AML-193 (cell line): ENCODE measurements at places on chromosomes 2 and 18.

DNA sequence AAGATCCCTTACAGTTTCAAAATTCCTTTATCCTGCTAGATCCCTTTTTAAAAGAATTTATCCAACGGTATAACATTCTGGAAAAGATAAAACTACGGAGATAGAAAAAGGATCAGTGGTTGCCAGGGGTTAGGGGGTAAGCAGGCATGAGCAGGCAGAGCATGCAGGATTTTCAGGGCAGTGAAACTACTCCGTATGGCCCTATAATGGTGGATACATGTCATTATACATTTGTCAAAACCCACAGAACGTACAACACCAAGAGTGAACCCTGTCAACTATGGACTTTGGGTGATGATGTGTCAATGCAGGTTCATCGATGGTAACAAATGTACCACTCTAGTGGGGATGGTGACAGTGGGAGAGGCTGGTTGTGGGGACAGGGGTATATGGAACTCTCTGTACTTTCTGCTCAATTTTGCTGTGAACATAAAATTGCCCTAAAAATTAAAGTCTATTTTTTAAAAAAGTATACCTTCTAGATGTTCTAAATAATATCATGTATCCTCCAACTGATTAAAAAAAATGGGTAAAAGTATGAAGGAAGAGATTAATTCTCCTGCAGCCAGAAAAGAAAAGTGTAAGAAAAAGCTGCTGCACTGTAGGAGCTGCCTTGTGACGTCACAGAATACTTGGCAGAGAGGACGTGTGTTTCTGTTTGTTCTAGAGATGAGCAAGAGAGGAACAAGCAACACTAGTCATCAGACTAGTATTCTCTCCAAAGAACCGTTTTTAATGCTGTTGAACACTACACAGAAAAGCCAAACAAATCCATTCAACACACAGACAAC lies 23.6 kb downstream of the ANKRD44 start:
- DNase-seq: no peak

DNA sequence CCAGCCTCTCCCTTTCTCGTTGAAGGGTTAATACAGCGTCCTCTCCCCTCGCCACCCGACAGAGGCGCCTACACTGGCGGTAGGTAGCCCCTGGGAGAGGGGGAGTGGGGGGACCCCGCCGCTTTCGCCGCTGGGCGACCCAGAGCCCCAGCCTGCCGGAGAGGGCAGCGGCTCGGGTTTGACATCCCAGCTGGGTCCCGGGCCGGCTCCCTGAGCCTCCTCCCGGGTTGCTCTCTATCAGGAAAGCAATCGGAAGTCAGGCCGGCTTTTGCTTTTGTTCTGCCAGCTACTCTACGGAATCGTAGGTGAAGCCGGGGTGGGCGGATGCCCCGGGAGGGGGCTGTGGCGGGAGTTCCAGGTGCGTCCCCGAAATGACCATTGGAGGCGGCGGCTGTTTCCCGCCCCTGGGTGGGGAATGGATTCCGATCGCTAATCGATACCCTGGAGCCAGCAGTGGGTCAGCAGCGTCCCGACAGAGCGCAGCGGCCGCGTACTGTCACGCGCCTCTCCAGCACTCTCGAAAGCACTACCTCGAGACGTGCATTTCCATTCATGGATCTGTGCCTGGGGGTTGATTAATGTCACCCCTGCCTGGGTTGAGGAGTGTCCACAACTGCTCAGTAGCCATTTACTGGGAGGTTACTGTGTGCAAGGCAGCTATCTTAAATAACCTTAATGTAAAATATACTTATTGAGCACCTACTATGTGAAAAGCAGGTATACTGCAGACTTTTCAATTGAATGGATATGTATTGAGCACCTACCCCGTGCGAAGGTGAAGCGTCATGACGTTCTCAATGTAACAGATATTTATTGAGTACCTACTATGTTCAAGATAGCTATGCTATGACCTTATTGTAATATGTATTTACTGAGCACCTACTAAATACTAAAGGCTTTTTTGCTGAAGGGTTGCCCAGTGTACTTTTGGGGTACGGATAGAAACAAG lies 1.1 kb downstream of the MAPK4 start:
- DNase-seq: no peak

GRCh38 chr18:33232318-33232626 lies 208.2 kb downstream of the CCDC178 start:
- no peak for DNase-seq

DNA sequence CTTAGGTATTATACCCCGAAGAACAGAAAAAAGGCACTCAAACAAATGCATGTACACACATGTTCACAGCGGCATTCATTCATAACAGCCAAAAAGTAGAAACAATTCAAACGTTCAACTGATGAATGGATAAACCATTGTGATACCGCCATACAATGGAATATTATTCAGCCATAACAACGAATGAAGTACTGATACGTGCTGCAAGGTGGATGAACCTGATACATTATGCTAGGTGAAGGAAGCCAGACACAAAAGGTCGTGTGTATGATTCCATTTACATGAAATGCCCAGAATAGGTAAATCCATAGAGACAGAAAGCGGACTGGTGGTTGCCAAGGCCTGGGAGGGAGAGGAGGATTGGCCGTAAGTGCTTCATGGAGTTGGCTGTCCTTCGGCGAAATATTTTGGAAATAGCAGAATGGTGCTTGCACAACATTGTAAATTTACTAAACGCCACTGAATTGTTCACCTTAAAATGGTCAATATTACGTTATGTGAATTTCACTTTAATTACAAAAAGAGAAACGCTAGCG lies 750 bp upstream of the RMP24 start:
- peak; percentile 46 for DNase-seq

- DNase-seq: no peak
Measured at GRCh38 chr18:59873641-59874040, 26.2 kb upstream of the PMAIP1 start.

DNA sequence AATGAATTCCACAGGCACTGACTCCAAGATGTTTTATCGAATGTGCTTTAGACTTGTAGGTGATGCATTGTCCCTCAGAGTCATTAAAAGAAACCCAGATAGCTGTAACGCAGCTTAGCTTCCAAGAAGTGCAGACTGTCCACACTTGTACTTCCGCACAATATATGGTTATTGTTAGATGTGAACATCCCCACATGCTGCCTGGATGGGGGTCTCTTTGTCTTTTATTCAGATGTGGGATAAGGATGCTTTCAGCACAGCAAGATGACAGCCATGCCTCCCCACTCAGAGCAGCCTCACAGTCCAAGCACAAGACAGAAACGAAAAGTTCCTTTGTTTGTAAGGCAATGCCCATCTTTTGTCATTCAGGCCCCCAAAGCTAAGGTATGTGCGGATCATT lies 416.6 kb downstream of the HRH4 start:
- DNase-seq: no peak

DNA sequence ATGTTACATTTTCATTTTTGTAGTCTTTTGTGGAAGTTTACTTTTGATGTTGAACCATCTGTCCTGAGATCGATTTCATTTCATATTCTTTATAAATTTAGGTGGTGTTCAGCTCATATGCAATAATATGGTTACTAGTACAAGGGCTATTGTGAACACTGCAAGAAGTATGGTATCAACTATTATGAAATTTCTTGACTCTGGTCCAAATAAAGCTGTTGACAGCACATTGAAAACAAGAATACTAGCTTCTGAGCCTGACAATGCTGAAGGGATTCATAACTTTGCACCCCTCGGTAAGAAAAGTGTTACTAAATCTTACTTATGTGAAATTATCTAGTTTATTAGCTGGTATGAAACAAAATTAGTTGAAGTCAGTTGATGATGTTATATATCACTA lies 124.9 kb upstream of the TTC27 start:
- no peak for DNase-seq

DNA sequence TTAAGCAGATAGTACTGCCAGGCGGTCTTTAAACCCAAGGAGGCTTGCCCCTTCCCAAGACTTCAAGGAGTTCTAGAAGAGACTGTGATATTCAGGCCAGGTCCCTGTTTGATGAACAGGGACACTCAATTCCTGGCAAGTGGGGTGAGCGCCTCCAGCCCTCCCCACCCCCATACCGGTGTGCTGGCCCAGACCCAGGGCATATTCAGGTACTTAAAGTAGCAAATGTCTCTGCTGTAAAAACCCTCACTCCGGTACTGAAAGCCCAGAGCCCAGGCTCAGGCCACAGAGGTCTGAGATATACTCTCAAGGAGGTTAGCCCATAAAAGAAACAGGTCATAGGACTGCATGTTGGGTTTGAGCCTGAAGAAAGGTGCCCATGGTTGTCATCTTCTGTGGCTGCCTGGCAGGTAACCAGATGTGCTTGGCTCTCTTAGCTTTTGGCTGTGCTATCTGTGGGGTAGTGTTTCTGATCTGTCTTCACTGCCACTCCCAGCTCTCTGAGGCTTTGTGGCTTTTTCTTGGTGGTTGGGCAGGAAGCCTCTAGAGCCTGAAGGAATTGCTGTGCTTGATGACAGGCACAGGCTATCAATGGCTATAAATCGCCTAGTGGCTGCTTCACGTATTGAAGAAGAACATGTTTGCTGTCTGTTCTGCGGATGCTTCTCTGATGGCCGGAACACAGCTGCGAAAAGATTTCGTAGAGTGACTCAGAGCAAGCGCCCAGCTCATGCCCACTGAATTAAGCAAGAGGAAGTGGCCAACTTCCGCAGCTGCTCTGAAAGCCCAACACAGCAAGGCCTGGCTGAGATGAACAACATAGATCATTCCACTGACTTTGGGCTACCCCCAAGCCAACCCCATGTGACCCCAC lies 63.3 kb upstream of the ALPP start:
- peak; percentile 96 for DNase-seq

DNA sequence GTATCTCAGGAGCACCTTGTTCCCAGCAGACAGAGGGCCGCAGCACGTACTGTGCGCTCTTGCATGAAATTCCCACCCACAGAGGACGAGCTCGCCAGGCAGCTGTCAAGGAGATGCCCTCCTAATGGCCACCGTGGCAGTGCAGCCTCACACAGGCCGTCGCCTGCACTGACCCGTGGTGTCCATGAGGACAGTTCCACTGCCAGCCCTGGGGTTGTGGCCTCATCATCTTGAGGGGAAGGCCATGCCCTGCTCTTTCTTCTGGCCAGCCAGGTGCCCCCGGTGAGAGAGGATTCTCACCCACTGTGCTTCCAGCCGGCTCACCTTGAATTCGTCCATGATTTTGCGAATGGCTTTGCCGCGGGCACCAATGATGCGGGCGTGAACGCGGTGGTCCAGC lies 42.0 kb downstream of the ANO7 start:
- DNase-seq: no peak

DNA sequence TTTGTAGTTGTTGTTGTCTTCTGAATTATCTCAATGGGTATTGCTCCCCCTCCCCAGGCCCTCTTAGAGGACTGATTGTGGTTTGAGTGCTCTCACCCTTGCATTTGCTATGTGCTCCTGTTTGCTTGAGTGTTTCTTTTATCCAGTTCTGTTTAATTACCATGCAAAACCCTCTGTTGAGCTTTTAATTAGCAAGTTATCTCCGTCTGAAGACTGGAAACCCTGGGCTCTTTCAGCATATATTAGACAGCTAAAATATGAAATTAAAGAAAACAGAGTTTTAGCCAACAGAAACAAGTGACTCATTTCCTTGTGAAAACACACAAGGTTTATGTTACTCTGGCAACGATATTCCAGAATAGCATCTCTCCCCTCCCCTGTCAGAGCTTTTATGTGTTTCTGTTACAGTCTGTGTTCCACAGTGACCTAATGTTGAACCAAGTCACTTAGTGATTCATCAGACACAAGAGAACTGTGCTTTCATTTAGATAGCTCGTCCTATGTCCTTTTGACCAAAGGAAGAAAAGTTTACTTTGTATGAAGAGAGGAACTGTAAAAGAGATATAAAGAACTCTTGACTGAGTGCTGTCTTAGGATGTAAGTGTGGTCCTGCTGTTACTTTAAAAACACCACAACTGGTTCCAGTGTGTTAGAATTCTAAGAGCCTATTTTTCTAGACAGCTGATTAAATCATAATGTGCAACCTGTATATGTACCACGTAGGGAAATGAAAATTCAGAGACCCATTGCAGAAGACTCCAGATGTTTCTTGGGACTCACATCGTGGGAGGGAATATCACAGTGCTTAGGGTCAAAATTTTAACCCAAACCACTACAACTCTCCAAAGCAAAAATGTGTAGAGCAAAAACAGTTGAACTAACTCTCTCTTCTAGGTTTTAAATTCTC lies 172.8 kb upstream of the RBMS1 start:
- peak; percentile 18 for DNase-seq

DNA sequence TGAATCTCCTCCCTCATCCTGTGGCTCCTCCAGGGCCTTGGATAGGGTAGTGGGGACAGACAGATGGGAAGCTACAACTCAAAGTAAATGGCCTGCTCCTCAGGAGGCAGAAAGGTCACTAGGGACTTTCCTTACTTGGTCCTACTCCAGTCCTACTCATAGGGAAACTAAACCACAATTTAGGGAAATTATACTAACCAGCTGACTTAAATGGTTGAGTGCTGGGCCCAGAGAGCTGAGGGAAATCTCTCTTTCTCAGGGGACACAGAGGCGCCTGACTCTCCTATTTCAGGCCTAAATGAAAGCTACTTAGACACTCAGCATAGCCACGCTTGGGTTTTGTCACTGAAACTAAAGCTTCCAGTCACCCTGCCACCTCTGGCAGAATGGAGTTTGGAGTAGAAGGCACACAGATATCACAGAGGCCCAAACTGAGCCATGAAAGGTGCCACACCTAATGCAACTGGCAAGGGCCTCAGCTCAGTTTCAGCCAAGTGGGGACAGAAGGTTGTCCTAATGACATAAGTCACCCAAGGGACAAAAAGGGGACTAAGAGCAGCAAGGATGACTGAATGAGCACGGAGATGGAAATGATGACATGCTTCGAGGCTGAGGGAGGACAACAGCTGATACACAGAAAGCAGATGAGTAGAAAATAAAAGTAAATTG lies 24.0 kb downstream of the CERKL start:
- no peak for DNase-seq

DNA sequence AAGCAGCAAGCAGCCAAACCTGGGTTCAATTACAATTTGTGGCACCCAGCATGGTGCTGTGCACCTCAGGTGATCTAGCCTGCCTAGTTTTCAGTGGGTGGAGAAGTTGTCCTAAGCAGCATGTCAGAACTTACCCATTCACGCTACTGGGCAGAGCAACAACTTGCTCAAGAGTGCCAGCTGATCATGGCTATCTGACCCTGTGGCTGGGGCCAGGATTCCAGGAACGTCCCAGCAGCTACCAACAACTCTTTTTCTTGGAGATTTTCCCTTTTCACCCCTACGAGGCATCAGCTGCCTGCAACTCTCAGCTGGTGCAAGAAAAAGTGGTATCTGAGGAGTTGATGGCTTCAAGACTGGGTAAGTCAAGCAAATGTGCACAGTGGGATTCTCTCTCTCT lies 83.5 kb downstream of the SH3YL1 start:
- DNase-seq: no peak

- no peak for DNase-seq
Measured at GRCh38 chr2:67985586-67985985, 77.2 kb downstream of the C1D start.

DNA sequence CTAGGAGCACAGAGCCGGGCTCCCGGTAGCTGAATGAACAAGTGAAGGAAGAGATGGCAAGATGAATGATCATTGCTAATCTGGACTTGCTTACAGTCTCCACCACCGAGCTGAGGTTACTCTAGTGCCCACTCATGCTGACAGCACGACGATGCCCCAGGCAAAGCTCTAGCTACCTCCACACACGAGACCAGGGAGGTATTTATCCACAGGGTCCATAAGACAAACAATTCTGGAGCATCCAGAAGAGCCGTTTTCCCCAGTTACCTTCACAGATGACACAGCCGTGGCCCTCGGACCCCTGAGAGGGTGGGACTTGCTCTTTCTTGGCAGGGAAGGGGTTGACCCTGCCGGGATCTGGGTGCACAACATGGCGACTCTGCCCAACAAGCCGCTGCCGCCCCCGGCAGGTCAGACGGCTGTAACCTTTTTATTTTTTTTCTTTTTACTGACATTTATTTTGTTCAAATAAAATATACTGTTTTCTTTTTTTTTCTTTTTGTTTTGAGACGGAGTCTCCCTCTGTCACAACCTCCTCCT lies 120.3 kb downstream of the PXDN start:
- DNase-seq: no peak
